Stromal cell of bone marrow (primary cell): ENCODE measurements at places on chromosomes 3 and 15.

- peak; percentile 3 for DNase-seq
Measured at GRCh38 chr3:110932567-110932966, 139.0 kb upstream of the NECTIN3 start.

GRCh38 chr3:197959891-197960693 lies at the start of gene LMLN:
Gene LMLN, plus strand, starts transcription at chr3:197960217. Its CDS starts 29 bp downstream, at chr3:197960246.
- peak; percentile 96 for DNase-seq

GRCh38 chr3:8490079-8490552 lies 11.5 kb upstream of the LMCD1 start:
- peak; percentile 88 for DNase-seq

DNA sequence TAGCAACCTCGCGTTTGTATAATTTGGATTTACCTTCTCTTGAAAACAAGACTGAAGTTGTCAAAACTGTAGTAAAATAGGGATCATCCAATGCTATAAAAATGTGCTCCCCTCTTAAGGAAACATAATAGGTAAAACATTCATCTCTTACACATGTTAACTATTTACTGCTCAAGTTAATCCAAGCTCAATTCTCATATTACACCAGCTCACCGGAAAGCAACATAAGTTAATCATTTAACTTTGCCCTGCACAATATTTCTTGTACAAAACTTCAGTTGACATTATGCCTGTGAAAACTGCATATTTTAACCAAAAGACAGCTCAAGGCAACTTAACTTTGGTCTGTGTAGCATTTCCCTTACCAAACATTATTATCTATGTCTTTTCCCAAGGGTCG lies 634.2 kb downstream of the NAALADL2 start:
- DNase-seq = no peak

GRCh38 chr3:149575961-149576564 lies 81.8 kb downstream of the WWTR1 start:
- peak; percentile 98 for DNase-seq

- DNase-seq = no peak
Measured at GRCh38 chr3:53046171-53047170, 598 bp upstream of the SFMBT1 start.
